Activated CD4-positive, alpha-beta T cell treated with anti-CD3 and anti-CD28 coated beads for 36 hours (primary cell): ENCODE measurements at places on chromosomes 2 and 18. TPM values are rescaled to one million over a fixed set of nuclear protein-coding genes. Genes with fewer than 3 reads are reported as not detected.

ACSL3 gene
- total RNA-seq: 48.8 TPM

LINC00305 gene
- not detected for total RNA-seq

DNA sequence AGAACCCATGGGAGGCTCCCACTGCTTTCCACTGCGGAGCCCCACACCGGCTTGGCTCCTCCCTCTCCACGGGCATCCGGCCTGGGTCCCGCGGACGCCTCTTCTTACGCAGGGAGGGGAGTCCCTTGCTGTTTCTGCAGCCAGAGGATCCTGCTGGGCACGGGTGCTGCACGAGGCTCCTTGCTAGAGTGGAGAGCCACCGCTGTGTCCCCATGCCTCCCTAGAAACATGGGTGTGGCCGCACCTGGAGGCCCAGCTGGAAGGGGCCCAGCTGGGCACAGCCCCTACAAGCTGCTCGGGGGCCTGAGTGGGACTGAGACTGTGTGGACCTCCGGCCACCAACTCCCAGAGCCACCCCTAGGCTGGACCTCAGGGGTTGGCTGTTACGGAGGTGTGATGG lies 67.7 kb upstream of the GPC1 start:
- DNase-seq: no peak

DNA sequence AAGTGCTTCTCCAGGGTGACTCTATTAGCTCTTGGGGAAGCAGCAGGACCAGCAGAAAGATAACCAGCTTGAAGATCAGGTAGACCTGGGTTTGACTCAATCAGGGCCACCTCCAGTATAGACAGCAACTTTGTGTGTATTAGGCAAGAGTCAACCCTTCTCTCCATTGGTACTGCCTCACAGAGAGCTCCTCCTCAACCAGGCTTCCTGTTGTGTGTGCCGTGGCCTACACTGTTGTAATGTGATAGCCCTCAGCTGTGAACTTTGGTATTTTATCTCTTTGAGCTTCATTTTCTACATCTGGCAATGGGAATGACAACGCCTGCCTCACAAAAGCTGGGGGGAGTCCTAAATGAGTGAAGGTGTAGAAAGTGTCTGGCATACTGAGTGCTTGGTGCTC lies 17.0 kb upstream of the MAP3K20 start:
- no peak for DNase-seq

DNA sequence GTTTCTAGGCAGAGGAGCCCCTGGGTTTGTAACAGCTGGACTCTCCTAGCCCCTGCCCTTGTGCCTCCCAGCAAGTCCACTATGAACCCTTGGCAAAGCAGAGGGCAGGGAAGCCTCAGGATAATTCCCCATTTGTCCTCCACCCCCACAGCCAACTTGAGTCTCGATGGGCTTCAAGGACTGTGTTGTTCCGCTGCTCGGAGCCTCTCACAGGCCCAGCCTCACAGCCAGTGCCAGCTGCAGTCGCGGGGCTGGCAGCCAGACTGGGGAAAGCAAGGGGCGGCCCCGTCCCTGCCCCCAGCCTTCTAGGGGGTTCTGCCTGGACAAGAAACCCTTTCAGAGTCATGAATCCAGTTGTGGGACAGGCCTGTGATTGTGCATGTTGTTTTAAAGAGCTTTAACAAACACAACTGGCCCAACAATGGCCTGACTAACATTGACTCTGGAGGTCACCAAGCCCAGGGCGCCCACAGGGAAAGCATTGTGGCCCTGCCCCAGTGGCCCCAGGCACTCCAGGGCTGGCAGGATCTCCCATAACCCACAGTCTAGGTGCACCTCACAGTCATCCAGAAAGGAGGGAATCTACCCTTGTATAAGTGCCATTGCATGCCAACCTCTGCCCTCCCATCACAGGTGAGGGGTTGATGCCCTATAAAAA lies 71.8 kb upstream of the DAPL1 start:
- no peak for DNase-seq

GRCh38 chr2:237766340-237766739 lies 32.2 kb upstream of the RBM44 start:
- no peak for DNase-seq
